ENCODE measurements at places on chromosomes 6 and 20.

GRCh38 chr6:3541006-3541585 lies 84.2 kb upstream of the SLC22A23 start:
- DNase-seq: no peak

GRCh38 chr6:124495665-124496190 lies 466.5 kb upstream of the RNF217 start:
- no peak for DNase-seq

- DNase-seq: no peak
Measured at GRCh38 chr6:165983112-165984072, 184.3 kb downstream of the TBXT start.

GRCh38 chr6:89216411-89216810 lies 747 bp downstream of the GABRR1 start:
- no peak for DNase-seq

- DNase-seq: no peak
Measured at GRCh38 chr6:96157018-96157565, 141.3 kb downstream of the FUT9 start.

DNA sequence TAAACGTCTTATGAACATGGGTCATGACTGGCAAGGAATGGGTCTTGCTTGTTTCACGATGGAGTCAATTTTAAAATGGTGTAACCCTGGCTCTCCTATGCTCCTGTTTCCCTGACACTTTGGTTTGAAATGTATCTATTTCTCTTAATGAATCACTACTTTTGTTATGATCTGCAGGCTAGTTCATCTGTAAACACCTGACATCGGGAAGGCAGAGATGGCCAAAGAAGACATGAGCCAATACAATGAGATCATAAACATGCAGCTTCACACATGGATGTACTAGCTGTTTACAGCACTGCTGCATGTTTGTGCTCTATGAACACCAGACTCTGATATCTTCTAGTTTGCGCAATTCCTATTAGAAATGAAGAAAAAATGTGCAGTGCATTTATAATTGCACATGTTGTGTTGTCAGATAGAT lies 11.0 kb upstream of the RAD21L1 start:
- no peak for DNase-seq

DNA sequence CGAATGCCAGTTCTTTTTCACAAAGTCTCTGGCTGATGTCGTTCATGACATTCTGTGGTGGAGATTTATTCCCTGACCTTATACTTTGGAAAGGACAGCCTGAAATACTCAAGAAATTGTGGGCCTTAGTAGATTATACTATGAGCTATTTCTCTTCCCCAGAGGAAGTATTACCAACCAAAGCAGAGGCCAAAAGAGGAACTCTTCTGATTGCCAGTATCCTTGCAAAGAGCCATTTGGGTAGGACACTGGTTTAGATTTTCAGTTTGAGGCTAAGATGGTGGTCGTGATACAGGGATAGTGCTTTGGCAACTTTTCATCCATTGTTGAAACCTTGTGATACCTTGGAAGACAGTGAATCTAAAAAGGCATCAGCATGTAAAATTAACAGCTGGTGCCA lies 327.3 kb downstream of the HACE1 start:
- DNase-seq: no peak

DNA sequence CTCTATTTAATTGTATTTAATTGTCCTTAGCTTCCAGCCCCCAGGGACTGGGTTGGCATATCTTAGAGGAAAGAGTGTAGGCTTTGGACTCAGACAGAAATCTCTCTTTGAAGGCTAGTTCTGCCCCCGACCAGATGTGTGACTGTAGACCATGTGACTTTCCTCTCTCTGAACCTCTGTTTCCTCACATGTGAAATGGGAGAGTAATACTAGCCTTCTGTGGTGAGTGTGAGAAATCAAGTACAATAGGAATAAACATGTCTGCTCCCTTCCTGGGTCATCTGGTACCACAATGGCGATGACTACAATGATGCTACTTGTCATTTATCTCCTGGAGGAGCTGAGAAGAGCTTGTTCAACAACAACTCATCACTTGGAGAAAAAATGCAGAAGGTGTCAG lies 179.9 kb downstream of the LRFN2 start:
- no peak for DNase-seq

DNA sequence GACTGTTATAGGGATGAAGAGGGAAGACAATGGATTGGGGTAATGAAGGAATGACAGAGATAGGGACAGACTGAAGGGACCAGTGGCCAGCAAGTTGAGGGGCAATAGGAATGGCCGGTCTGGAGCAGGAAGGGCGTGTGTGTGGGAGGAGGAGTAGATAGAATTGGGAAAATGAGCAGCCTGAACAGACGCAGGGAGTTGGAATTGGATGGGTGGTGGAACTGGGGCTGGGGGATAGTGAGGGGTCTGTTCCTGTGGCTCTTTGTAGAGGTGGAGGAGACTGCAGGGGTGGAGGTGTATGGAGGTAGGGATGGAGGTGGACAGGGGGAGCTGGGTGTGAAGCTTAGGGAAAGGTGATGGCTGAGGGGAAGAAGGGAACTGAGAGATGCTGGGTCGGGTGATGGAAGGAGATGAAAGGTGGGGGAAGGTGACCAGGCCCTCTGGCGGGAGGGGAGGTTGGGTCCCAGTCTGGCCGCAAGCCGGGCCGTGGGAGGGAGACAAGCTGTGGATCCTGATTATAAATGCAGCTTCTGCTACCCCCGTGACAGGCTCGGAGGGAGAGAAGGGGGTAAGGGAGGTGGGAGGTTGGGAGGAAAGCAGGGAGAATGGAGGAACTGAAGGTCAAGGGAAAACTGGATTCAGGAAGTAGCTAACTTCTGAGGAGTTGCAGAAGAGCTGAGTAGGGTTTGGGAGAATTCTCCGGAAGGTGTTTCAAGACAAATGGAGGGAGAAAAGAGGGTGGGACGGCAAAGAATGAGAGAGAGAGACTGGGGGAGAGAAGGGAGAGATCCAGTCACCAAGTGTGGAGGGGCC lies 5.2 kb downstream of the SYNGAP1 start:
- no peak for DNase-seq

Measured in EH (cell line).